ENCODE measurements at places on chromosomes 4 and X.

GRCh38 chrX:101206471-101206870 is 13.1 kb upstream of the DRP2 start:
- H3K4me3 ChIP-seq, result no peak overlapping the region
- DNase-seq, result no peak
- no peaks in the 10 kb centered on the region for H3K27me3 ChIP-seq
- no peaks in the 10 kb centered on the region for H3K4me1 ChIP-seq
- no peaks in the 10 kb centered on the region for H3K36me3 ChIP-seq
- H3K27ac ChIP-seq, result no peak overlapping the region

DNA sequence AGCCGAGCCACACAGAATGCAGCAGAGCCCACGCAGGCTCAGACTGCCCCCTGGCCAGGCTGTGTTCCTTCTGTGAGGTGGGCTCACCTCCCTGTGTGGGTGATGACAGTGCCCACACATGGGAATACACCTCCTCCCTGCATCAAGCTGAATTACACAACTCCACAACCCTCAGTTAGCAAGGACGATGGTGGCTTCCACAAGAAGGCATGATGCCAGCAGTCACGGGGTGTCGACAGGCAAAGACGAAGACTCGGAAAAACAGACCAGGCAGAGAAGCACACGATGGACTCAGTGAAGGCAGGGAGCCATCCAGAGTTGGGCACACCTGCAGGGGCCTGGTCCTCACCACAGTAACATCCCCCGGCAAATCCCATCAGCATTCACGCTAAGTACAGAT is 12.1 kb downstream of the LETM1 start:
- no peak for DNase-seq
- no peaks in the 10 kb centered on the region for H3K4me1 ChIP-seq
- no peak overlapping the region for H3K4me3 ChIP-seq
- H3K36me3 ChIP-seq, result peaks cover 23% of the 10 kb centered on the region

DNA sequence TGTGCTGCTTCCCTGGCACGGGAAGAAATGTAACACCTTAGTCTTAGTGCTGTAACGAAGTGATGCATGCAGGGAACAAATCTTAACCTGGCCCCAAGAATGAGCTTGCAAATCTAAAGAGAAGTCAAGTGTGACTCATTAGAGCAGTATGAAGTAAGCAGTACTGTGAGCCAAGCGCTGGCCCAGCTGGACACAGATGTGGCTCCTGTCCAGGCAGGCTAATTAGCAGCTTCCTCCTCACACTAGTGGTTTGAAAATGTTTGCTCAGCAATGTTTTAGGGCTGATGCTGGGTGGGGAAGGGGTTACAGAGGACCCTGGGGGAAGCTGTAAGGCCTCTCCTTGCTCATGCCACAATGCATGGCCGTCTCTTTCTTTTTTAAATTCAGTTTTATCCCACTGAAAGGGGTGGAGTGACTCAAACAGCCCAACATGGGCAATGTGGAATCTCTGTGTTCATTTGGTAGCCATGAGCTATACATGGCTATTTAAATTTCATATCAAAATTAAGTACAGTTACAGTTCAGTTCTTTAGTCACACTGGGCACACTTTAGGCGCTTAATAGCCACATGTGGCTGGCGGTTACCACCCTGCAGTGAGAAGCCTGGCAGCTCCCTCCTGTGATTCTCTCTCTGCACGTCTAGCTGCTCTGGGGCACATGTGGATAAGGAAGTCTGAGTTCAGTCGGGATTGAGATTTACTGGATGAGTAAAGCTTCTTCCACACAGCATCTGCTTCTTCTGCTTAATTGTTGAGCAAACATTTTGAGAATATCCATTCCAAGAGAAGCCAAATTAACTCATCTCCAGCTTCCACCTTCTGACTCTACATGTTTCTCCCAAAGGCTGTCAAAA is 48.8 kb downstream of the MAP7D2 start:
- H3K4me3 ChIP-seq, result no peak overlapping the region
- H3K27ac ChIP-seq, result no peak overlapping the region
- H3K4me1 ChIP-seq, result no peaks in the 10 kb centered on the region

DNA sequence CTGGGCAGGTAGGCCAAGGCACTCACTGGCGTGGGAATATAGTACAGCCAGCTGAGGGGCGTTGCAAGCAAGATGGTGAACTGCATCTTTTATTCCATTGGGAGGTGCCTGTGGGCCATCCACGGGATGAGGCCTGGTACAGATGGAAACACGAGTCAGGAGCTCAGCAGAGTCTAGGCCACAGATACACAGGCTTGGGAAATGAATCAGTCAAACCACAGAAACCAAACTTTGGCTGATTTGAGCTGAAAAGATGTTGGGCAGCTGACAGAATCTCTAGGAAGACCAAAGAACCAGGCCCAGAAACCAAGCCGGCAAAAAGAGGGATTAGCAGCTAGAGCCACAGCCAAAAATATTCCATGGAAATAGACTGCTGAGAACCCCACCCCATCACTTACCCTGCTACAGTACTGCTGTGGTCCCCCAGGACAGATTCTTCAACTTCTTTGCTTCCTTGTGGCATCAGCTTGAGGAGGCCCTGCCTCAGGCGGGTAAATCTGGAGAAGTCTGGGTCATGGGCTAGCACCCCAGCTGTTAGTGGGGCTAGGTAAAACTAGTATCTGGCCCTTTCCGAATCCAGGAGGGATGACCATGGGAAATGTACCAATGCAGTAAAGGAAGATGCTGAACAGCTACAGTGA is 75.4 kb downstream of the TMEM131L start:
- no peaks in the 10 kb centered on the region for H3K27me3 ChIP-seq
- no peak for DNase-seq
- H3K4me3 ChIP-seq, result no peak overlapping the region
- H3K36me3 ChIP-seq, result no peaks in the 10 kb centered on the region
- H3K27ac ChIP-seq, result no peak overlapping the region

DNA sequence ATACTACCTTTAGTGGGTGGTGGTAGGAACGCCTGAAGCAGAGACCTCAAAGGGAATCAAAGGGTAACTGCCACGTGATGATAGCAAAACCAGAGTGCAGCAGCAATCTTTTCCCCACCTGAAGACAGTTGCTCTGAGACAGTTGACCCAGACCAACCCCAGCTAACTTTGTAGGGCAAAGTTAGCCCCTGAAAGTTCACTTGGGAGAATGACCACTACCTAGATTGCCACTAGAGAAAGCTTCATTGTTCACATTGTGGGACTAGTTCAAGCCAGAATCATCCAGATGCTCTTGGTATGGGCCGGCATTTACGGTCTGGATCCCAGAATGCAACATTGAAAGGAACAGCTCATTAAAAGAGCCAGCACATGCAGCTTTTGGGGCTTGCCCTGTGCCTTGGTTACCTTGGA is 4.1 kb downstream of the SEPTIN6 start:
- peaks cover 6% of the 10 kb centered on the region for H3K27me3 ChIP-seq
- no peak overlapping the region for H3K27ac ChIP-seq
- no peak overlapping the region for H3K4me3 ChIP-seq
- H3K36me3 ChIP-seq, result no peaks in the 10 kb centered on the region

DNA sequence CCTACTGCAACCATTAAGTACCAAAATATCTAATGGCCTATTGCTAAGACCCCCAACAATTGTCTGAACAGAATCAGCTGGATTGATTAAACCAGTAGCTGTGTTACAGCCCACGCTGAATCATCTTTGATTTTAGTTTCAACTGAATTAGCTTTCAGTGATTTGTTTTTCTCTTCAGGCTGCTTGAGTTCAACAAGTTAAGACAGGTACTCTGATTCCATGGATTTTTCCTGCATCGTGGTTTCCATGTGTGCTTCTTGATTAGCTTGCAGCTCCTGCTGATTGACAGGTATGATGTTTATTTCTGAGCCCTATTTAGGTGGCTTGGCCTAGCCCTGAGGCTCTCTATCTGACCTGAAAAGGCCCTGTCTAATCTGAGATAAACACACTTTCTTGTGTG is 91.3 kb downstream of the GUCY2F start:
- no peaks in the 10 kb centered on the region for H3K27me3 ChIP-seq
- no peak for DNase-seq
- H3K36me3 ChIP-seq, result no peaks in the 10 kb centered on the region
- no peak overlapping the region for H3K4me3 ChIP-seq
- no peaks in the 10 kb centered on the region for H3K4me1 ChIP-seq
- H3K27ac ChIP-seq, result no peak overlapping the region

GRCh38 chr4:147019091-147019490 is 73.4 kb upstream of the TTC29 start:
- H3K36me3 ChIP-seq, result no peaks in the 10 kb centered on the region
- H3K27ac ChIP-seq, result no peak overlapping the region
- H3K4me1 ChIP-seq, result no peaks in the 10 kb centered on the region
- DNase-seq, result peak; percentile 32
- no peak overlapping the region for H3K4me3 ChIP-seq
- H3K27me3 ChIP-seq, result no peaks in the 10 kb centered on the region

GRCh38 chrX:14896273-14896672 is 23.1 kb downstream of the MOSPD2 start:
- peaks cover 7% of the 10 kb centered on the region for H3K36me3 ChIP-seq
- DNase-seq, result no peak
- no peak overlapping the region for H3K27ac ChIP-seq
- H3K4me1 ChIP-seq, result no peaks in the 10 kb centered on the region

DNA sequence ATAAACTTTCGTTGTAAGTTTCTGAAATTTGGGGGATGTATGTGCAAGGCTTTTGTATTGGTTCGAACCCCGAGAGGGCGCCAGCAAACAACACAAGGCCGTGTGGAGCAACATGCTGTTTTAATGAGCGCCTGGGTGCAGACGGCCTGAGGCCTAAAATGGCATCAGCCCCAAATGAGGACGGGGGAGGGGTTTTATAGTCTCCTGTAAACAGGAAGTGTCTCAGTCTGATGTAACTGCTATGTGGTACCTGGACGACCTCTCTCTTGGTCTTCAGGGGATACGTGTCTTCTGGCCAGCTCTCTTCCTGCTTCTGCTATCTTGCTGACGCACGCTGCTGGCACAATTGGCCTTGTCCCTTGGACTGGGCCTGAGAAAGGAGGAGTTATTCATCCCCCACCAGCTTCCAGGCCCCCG is 1348.0 kb downstream of the ADGRL3 start:
- no peaks in the 10 kb centered on the region for H3K27me3 ChIP-seq
- H3K36me3 ChIP-seq, result no peaks in the 10 kb centered on the region
- no peak for DNase-seq
- H3K4me1 ChIP-seq, result peaks cover 13% of the 10 kb centered on the region
- no peak overlapping the region for H3K27ac ChIP-seq

- H3K4me1 ChIP-seq, result peaks cover 5% of the 10 kb centered on the region
- H3K36me3 ChIP-seq, result no peaks in the 10 kb centered on the region
- no peak for DNase-seq
- H3K27me3 ChIP-seq, result peaks cover 5% of the 10 kb centered on the region
- no peak overlapping the region for H3K27ac ChIP-seq
Observed at GRCh38 chr4:108559911-108560310, 60.5 kb upstream of the RPL34 start.

GRCh38 chr4:2591189-2591588 is 54.7 kb downstream of the FAM193A start:
- no peak overlapping the region for H3K27ac ChIP-seq
- no peaks in the 10 kb centered on the region for H3K27me3 ChIP-seq
- H3K4me3 ChIP-seq, result no peak overlapping the region
- H3K4me1 ChIP-seq, result peaks cover 11% of the 10 kb centered on the region
- H3K36me3 ChIP-seq, result peaks cover 2% of the 10 kb centered on the region

- no peak overlapping the region for H3K27ac ChIP-seq
- H3K4me3 ChIP-seq, result no peak overlapping the region
- no peak for DNase-seq
Observed at GRCh38 chr4:101236097-101236496, 111.2 kb downstream of the PPP3CA start.

- H3K36me3 ChIP-seq, result no peaks in the 10 kb centered on the region
- no peak overlapping the region for H3K4me3 ChIP-seq
- H3K27me3 ChIP-seq, result no peaks in the 10 kb centered on the region
- no peak overlapping the region for H3K27ac ChIP-seq
- no peak for DNase-seq
Observed at GRCh38 chr4:78659264-78659663, 107.7 kb downstream of the ANXA3 start.

GRCh38 chr4:135197641-135198040 is 996.1 kb upstream of the PABPC4L start:
- H3K36me3 ChIP-seq, result no peaks in the 10 kb centered on the region
- no peak for DNase-seq
- no peaks in the 10 kb centered on the region for H3K27me3 ChIP-seq
- H3K4me1 ChIP-seq, result peaks cover 3% of the 10 kb centered on the region

- H3K4me3 ChIP-seq, result no peak overlapping the region
- no peak for DNase-seq
- no peaks in the 10 kb centered on the region for H3K27me3 ChIP-seq
- H3K27ac ChIP-seq, result no peak overlapping the region
- no peaks in the 10 kb centered on the region for H3K36me3 ChIP-seq
Observed at GRCh38 chr4:168527560-168527959, 30.7 kb downstream of the PALLD start.

- no peaks in the 10 kb centered on the region for H3K36me3 ChIP-seq
- H3K4me3 ChIP-seq, result no peak overlapping the region
- no peak overlapping the region for H3K27ac ChIP-seq
- peaks cover 24% of the 10 kb centered on the region for H3K4me1 ChIP-seq
- H3K27me3 ChIP-seq, result no peaks in the 10 kb centered on the region
- no peak for DNase-seq
Observed at GRCh38 chr4:101958547-101958946, 168.0 kb downstream of the BANK1 start.

GRCh38 chr4:2250357-2251072 is 8.6 kb upstream of the HAUS3 start:
- no peak overlapping the region for H3K27ac ChIP-seq
- no peaks in the 10 kb centered on the region for H3K27me3 ChIP-seq
- peaks cover 31% of the 10 kb centered on the region for H3K36me3 ChIP-seq
- no peaks in the 10 kb centered on the region for H3K4me1 ChIP-seq
- no peak overlapping the region for H3K4me3 ChIP-seq
- no peak for DNase-seq

DNA sequence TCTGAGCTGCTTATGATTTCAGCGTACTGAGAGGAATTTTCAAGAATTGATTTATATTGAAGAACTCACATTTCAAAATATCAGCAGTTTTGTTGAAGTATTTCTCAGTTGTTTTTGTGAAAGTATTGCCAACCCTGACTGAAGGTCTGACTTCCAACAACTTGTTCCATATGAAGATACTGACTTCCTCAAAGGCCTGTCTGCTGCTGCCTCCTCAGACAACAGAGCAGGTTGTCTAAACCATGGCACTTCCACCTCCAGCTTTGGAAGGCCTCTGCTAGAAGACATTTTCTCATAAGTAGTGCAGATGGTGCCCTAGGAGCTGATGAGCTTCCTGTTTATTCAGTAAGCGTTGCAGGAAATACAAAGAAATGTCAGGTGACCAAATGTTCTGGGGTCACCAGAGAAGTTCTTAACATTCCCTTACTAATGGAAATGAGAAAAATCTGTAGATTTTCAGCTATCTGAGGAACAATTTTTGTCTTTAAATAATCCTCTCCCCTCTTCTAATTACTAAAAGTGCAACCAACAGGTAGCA is 28.8 kb downstream of the FGF2 start:
- no peak for DNase-seq
- H3K36me3 ChIP-seq, result no peaks in the 10 kb centered on the region
- no peaks in the 10 kb centered on the region for H3K27me3 ChIP-seq
- no peak overlapping the region for H3K4me3 ChIP-seq
- no peaks in the 10 kb centered on the region for H3K4me1 ChIP-seq
- no peak overlapping the region for H3K27ac ChIP-seq

All from neuronal stem cell (in vitro differentiated cells).